Kasumi-1 (cell line): ENCODE measurements at places on chromosomes 11 and 22.

GRCh38 chr22:19815823-19816290 lies 38.8 kb downstream of the GNB1L start:
- DNase-seq = no peak

GRCh38 chr22:37010976-37011375 lies 8.3 kb downstream of the TST start:
- DNase-seq = no peak

DNA sequence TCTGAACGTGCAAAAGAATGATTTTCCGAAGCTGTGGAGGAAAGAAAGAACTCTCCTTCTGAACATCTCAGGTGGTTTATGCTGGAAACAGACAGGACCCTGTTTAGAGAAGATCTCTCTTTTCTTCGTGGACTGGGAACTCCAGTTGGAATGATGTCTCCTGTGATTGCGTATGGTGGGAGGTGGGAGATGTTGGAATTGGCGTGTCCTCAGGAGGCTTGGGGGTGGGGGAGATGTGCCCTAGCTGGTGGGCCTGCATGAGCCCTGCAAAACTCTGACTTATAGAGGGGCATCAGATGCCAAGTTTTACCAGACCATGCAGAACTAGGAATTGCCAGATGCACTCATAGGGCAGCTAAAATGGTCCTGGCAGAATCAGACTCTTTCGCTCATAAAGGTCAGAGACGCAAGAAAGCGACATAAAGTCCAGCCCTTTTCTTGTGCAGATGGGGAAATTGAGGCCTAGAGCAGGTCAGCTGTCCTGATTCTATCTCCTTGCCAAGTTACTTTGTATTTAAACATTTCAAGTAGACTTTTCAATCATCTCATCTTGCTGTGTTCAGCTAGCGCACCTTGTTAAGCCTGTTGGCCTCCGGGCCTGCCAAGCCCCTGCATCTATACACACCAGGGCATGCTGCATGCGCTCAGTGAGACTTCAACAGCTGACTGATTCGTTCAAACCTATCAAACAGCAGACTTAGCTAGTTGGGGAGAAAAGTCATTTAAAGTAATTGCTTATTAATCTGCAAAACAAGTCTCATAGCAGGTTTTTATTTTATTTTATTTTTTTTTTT lies 34.2 kb upstream of the EHF start:
- no peak for DNase-seq

GRCh38 chr22:37488337-37489135 lies 2.4 kb upstream of the MFNG start:
- no peak for DNase-seq

DNA sequence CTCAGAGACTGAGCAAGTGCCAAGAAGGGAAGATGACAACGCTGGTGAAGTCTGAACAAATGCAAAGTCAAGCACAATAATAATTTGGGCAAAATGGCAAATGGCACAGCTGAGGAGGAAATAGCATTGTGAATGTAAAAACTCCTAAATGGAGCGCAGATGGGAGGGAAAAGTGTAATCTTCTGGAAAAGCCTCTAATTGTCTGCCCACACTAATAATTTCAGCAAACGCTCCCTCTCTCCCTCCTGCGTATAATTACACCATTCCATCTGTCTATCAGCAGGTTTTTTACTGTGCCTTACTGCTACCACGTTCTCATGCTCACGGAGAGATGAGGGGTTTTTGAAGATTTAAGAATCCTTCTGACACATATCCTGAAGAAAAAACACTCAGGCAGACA lies 302.6 kb downstream of the KIRREL3 start:
- DNase-seq = no peak

DNA sequence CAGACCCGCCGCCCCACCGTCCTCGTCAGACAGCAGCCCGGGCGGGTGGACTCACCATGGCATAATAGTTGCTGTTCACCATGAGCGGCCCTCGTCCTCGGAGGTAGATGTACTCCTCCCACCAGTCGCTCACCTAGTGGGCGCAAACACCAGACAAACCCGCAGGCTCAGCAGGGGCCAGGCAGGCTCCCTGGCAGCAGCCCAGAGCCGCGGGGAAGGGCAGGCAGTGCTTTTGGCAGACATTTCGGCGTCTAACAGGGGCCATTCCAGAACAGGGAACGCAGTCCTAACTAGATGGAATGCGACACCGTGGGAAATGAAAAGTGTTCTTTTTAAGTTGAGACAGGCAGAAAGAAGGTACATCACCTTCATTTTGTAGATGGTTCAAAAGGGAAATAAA lies 44.9 kb downstream of the CPT1A start:
- no peak for DNase-seq

DNA sequence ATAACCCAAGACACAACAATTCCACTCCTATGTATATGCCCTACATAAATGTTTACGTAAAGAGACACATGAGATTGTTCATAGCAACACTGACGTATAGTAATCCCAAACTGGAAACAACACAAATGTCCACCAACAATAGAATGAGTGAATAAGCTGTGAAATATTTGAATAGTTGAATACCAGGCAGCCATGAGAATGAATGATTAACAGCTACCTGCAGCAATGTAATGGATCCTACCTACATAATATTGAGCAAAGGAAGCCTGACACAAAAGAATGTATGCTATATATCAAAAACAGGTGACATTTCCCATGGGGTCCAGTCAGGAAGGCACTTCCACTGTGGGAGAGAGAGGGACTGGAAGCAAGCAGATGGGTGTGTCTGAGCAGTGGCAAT lies 92.8 kb upstream of the LINC01488 start:
- no peak for DNase-seq

DNA sequence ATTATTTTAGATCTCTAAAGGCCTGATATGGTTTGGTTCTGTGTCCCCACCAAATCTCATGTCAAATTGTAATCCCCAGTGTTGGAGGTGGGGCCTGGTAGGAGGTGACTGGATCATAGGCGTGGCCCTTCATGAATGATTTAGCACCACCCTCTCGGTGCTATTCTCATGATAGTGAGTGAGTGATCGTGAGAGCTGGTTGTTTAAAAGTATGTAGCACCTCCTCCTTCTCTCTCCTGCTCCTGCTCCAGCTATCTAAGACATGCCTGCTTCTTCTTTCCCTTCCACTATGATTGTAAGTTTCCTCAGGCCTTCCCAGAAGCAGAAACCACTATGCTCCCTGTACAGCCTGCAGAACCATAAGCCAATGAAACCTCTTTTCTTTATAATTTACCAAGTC lies 114.1 kb downstream of the SERGEF start:
- DNase-seq = no peak

DNA sequence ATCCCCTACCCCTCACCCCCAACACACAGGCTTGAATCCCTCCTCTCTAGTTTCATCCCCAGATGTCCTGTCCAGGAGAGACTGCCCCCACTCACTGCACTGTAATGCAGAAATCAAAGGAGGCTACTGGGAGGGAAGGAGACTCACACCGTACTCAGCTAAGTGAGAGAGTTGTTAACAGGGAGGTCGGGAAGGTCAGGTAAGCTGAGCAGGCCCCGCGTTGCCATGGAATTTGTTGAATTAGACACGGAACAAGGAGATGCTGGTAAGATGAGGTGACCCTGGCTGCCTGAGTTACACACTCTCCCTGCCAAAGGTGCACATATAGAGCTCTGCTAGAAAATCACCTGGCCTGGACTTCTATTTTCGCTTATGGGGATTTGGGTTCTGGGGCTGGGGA lies 197.9 kb downstream of the NXPE2 start:
- DNase-seq = no peak

DNA sequence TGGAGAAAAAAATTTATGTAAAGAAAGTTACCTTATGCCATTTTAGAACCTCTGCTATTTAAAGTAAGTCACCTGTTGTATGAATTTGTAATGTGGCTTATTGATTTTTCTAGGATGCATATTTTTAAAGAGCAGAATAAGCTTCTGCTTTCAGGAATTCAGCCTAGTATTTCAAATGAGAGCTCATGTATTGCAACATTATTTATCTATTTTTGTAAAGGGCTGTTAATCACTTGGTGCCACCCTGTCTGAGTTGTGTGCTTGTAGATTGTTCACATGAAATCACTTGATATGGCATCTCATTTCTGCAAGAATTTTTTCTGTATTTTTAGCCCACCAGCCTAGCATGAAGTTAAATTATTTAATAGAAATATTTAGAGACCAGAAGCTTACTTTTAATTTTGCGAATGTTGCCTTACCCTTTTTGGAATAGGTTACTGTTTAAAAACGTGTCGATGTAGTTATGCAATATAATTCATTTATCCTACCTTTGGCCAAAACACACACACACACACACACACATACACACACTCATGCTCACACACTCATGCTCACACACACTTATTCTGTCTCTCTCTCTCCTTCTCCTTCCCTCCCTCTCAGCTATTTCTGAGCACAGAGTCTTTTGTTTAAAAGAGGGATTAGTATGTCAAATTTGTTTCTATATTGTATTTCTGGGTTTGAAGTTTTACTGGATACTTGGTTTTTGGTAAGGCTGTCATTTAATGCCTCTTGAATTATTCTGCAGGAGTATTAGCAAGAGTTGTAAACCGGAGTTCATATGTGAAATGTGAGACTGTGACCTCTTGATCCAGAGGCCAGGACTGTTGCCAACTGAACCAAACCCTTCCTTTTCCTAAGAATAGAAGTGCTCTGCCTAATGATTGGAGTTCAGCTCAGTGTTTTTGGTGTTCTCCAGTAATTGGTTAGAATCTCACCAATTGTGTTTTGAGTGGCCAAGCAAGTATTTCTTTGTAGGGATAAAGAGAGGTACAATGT lies 34.4 kb downstream of the YAP1 start:
- no peak for DNase-seq

- peak; percentile 42 for DNase-seq
Observed at GRCh38 chr11:117097389-117098268, 599 bp downstream of the SIK3 start.

GRCh38 chr11:49424136-49424535 lies 215.7 kb upstream of the FOLH1 start:
- DNase-seq = no peak

DNA sequence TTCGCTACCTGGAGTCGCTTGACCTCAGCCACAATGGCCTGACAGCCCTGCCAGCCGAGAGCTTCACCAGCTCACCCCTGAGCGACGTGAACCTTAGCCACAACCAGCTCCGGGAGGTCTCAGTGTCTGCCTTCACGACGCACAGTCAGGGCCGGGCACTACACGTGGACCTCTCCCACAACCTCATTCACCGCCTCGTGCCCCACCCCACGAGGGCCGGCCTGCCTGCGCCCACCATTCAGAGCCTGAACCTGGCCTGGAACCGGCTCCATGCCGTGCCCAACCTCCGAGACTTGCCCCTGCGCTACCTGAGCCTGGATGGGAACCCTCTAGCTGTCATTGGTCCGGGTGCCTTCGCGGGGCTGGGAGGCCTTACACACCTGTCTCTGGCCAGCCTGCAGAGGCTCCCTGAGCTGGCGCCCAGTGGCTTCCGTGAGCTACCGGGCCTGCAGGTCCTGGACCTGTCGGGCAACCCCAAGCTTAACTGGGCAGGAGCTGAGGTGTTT lies 12.8 kb downstream of the TSKU start:
- no peak for DNase-seq

GRCh38 chr11:36243641-36244040 lies 45.6 kb downstream of the COMMD9 start:
- DNase-seq = no peak

DNA sequence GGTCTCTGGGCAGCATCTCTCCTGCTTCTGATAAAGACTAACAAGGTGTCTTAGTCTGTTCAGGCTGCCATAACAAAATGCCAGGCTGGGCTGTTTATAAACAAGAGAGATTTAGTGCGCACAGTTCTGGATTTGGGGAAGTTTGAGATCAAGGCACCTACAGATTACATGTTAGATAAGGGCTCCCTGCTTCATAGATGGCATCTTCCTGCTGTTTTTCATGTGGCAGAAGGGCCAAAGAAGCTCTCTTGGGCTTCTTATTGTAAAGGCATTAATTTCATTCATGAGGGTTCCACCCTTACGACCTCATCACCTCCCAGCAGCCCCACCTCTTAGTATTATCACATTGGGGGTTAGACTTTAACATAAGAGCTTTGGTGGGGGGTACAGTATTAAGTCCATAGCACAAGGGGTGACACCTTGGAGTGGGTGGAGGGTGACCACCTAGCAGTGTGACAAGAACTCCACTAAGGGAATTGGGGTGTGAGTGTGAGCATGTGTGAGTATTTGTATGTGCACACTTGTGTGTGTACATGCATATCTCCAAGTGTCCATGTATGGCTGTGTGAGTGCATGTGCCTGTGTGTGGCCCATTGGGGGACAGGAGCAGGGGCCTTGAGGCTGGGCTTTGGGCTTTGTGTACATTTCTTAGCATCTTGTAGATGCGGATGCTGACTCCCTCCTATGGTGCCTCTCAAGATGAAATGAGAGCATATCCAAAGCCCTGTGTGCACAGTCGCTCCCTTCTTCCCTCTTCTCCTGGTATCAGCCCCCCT lies 42.7 kb downstream of the BCR start:
- DNase-seq = no peak

- no peak for DNase-seq
Observed at GRCh38 chr11:105372206-105372605, 232.6 kb upstream of the CARD18 start.

DNA sequence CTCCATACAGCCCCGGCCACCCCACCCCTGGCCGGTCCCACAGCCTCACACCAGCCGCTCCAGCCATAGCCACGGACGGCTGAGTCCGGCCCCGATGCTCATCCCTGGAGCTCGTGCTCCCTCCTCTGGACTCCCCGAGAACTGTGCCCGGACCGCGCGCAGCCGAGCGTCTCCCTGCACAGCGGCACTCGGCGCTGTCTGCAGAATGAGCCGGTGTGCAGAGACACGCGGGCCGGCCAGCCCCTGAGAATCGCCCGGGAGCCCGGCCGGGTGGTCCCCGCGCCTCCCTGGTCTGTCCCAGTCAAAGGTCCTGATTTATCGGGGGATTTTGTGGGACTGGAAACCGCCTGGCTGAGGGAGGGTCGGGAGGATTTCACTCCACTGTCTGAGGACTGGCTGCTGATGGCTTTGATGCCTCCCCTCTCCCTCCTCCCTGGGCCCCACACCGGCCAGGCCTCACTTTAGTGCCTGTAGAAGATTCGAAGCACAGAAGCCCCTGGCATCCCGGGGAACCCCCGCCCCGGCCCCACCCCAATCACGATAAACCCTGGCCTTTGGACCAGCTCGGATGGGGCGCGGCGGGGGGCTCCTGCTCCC lies 102.7 kb downstream of the BRD1 start:
- peak; percentile 60 for DNase-seq

DNA sequence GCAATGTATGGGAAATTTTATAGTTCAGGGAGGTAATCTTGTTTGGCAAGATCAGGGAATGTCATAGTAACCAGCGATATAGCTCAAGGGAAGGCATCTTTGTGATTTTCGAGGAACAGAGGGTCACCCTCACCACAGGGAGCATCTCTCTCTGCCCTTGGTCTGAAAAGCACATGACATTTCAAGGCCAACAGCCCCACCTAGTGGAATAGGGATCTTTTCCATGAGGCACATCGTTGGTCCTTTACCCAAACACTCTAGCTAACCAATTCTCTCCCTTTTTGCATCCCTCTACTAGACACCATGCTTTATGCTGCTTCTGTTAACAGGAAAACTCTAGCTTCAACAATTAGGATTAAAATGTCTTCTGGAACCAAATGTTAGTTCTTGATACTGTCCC lies 179.0 kb downstream of the GRM5 start:
- DNase-seq = peak; percentile 43

DNA sequence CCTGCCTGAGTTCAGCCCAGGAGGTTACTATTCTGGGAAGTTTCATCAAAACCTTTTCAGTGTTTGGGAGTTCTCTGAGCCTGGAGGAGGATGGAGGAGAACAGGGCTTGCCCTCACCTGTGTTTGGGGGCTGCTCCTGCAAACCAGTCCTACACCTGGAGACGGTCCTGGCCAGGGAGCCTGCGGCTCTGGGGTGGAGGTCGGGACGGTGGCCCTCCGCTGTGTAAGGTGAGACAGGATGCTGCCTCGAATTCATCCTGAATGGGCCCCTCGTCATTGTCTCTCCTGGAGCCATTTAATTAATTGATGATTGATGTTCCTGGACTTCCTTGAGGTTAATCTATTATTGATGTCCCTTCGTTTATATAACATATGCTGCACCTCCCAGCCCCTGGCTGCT lies 6.3 kb downstream of the DAGLA start:
- DNase-seq = no peak
